ENCODE measurements at places on chromosomes 11 and 22. TPM values are rescaled to one million over a fixed set of nuclear protein-coding genes. Genes with fewer than 3 reads are reported as not detected.
A peak's percentile ranks its signal among the peaks of the same experiment; 100 is the strongest.

The DRICH1 gene
- 1.8 TPM for total RNA-seq

The RFPL1 gene
- not detected for total RNA-seq

The OR51F1 gene
- total RNA-seq: not detected

The SHANK3 gene
- 0.04 TPM for total RNA-seq

The TRPC6 gene
- total RNA-seq: not detected

The NPAS4 gene
- total RNA-seq: 0.27 TPM

The OR8H2 gene
- total RNA-seq: not detected

The PRDM10 gene
- total RNA-seq: 12.9 TPM

The KLHL35 gene
- 0.50 TPM for total RNA-seq

The SERPING1 gene
- total RNA-seq: not detected

The OR51I1 gene
- total RNA-seq: not detected

The PIH1D2 gene
- not detected for total RNA-seq

The OR52N4 gene
- total RNA-seq: 0.89 TPM

The OLFML1 gene
- not detected for total RNA-seq

DNA sequence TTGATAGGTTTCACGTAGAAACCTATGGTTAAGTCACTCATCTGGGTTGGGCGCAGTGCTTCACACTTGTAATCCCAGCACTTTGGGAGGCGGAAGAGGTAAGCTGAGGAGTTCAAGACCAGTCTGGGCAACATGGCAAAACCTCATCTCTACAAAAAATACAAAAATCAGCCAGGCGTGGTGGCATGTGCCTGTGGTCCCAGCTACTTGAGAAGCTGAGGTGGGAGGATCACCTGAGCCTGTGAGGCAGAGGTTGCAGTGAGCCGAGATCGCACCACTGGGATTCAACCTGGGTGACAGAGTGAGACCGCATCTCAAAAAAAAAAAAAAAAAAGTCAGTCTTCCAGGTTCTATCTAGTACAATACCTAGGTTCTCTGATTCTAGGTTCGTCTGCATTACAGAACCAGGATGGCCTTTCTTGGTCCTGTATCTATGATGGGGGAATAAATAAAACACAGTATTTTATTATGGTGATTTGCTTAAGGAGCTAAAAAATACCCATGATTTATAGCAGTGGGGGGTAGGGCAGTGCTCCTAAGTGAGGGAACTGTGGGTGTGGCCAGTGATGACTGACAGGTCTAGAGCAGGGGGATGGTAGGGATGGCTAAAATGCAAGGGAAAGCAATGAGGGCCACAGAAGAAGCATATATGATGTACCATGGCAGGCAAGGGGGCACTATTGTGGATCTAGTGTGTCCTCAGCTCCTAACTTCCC lies 65.5 kb upstream of the NUP160 start:
- DNase-seq: no peak

- DNase-seq: no peak
Measured at GRCh38 chr11:116420770-116421528, 351.8 kb downstream of the BUD13 start.

DNA sequence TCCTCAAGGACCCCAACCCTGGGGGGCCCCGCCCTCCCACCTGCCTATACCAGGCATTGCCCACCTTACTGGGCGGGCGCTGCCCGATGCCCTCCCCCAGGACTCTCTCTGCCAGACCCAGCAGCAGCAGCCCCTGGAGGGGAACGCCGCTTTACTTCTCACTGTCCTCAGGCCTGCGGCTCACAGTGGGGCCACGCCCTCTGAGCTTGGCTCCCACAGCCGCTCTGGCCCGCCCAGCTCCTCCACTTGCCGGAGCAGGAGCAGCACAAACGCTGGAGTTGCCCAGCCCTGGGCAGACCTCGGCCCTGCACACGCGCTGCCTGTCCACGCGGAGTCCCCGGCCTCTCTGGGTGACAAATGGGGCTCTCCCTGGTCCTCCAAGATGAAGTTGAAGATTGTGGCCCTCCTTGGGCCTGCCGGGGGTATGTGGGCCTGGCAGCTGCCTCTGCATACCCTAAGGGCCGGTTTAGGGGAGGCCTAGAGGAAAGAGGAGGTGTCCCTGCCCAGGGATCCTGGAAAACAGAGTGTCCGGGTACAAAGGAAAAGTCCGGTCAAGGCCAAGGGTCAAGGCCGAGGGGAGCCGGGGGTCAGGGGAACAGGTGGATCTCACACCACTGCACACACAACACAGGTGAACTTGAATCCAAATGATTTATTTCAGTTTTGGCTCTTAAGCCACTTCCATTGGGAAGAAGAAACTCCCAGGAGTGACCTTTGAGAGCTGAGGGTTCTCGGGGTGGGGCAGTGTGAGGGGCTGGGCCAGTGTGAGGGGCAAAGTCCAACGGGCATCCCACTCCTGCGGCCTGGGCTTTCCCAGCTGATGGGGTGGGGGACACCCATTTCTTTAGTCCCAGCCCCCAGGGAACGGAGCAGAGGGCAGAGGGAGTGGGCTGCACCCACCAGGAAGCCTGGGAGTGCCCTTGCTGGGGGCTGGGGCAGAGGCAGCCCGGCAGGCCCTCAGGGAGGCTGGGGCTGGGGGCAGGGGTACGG lies 674 bp upstream of the BAIAP2L2 start:
- no peak for DNase-seq

- DNase-seq: no peak
Measured at GRCh38 chr11:44171518-44171917, 76.0 kb downstream of the EXT2 start.

- no peak for DNase-seq
Measured at GRCh38 chr11:9922806-9923205, 258.9 kb downstream of the SWAP70 start.

GRCh38 chr22:43592476-43592875 lies 180.7 kb downstream of the MPPED1 start:
- no peak for DNase-seq

DNA sequence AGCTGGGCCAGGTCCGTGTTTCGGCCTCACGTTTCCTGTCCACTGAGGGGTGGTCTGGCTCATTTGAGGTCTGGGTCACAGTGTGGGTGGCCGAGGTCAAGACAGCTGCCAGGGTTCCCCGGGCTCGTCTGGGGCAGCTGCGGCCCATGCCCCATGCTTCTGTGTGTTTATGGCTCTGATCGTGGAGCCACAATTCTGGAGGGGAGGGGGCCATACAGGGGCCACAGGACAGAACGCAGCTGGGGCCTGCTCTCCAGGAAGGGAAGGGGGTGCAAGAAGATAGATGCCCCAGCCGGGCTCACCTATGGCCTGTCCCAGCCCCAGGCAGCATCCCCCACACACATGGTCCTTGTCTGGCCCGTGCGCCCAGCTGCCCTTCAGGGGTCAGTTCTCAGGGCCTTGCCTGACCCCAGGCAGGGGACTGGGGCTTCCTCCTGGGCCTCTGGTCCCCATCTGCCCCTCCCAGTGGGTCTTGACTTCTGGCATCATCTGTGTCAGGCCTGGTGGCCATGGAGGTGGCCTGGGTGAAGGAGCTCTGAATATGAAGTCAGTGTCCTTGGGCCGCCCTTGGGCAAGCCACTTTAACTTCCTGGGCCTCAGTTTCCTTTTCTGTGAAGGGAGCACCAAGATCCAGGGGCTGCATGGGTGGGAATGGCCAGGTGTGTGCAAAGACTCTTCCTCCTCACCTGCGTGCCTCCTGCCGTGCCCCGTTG lies 8.4 kb downstream of the TSPAN32 start:
- DNase-seq: no peak

DNA sequence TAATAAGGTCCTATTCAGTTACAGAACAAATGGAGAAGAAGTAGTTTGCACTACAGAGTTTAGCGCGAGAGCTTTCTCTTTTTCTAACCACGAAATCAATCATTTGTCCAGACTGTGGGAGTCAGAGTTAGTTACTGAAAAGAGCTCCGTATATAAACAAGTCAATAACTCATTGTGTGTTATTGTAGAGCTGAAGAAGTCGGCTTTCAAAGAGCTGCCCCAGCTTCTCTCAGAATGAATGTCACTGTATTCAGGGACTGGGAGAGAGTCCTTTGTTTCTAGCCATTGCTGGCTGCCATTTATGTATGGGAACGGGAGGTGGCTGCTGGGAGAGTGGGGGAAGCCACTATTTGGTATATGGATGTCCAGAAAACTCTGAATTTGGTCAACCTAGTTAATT lies 227.8 kb downstream of the DCDC1 start:
- no peak for DNase-seq

DNA sequence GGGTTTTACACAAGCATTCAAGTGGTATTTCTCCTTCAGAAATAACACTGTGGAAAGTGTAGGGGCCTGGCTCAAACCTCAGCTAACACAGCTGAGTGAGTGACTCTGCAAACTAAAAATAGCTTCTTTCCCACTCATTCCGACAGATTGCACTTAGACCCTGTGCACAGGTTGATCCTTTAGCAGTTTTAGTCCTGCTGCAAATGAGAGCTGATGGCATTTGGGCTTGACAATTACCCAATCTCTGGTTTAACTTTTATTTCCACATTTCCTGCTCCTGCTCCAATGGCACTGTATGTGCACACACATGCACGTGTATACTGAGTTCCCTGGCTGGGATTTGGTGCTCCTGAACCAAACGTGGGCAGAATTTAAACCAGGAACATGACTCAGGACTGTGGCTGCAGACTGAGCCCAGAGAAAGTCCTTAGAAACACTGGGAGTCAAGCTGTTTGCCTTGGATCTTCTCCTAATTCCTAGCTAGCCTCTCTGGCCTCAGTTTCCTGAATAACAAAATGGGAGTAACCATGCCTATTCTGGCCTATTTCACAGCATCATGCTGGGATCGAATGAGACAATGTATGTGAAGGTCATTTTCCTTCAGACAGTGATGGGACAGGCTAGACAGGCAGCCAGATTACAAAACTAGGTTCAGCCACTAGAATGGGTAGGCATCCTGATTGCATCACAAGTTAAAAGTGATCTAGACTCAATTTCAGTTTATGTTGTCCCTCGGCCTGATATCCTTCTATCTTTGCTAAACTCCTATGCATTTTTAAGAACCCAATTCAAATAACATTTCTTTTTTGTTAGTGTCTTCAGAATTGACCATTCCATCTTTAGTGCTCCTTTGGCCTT lies 58.2 kb downstream of the SERGEF start:
- no peak for DNase-seq

GRCh38 chr11:116387641-116388040 lies 385.1 kb downstream of the BUD13 start:
- no peak for DNase-seq

DNA sequence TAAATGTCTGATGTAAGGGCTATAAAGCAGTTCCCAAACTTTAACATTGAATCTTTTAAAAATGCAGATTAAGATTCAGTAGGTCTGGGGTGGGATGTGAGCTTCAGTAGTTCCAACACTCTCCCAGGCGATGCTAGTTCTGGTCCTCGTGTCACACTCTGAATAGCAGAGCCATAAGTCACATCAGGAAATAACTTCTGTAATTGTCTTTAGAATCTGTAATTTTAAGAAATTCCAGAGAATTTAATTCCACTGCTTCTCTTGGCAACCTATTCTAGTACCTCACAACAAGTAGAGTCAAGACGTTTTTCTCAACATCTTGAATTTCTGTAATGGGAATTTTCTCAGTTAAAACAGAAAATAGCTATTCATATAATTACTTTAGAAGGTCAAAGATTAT lies 223.1 kb downstream of the TMEM135 start:
- DNase-seq: no peak

GRCh38 chr11:92505689-92506088 lies 281.1 kb downstream of the FAT3 start:
- no peak for DNase-seq

- DNase-seq: no peak
Measured at GRCh38 chr22:24751518-24751917, 23.0 kb downstream of the PIWIL3 start.

DNA sequence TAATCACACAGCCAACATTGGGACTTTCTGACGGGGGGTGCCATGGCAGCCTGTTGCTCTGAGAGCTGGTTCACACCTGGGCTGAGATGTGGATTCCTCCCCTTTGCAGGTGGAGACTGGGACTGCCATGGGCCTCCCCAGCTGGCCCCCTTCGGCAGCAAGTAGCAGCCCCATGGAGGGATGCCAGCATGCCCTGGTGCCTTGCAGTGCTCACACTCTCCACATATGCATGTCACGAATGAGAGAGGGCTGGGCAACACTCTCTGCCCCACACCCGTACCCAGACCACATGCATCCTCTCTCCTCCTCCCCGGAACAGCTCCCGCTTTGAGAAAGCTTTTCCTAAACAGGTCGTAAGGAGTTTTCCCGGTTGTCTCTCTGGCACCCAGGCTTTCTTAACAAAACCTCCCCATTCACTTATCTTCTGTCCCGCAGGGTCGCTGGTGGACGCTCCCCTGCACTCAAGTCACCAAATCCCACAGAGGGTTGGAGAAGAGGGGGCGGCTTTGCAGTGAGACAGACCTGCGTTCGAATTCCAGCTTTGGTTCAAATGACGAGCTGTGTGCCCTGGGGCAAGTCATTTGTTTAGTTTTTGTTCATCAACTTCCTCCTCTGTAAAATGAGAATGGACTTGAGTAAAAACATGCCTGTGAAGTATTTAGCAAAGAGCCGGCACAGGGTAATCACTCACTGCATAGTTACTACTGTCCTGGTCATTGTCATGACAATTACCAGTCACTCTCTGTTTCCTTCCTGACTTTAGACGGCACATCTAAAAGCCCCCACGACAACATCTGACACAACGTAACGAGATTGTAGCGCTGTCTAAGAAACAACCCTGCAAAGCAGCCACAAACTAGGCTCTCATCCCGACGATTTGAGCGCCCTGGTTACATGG lies 231.3 kb upstream of the B3GAT1 start:
- DNase-seq: no peak

DNA sequence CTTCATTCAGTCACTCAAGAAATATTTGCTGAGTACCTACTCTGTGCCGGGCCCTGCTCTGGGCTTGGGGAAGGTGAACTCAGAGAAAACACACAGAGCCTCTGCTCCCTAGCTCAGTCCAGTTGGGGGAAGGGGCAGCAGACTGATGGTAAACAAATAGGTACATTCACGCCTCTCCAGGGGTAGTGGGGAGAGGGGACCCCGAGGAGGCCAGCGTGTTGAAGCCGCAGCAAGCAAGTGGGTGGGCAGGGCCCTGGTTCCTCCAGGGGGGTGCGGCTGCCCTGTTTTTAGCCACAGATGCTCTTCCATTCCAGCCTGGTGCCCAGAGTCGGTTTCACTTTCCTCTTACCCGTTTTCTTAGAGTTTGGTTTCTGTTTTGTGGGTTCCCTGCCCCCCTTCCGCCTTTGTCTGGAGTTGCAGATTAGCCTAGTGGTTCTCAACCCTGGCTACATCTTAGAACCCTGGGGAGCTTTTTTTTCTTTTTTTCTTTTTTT lies 8.7 kb downstream of the DRAP1 start:
- peak; percentile 93 for DNase-seq

DNA sequence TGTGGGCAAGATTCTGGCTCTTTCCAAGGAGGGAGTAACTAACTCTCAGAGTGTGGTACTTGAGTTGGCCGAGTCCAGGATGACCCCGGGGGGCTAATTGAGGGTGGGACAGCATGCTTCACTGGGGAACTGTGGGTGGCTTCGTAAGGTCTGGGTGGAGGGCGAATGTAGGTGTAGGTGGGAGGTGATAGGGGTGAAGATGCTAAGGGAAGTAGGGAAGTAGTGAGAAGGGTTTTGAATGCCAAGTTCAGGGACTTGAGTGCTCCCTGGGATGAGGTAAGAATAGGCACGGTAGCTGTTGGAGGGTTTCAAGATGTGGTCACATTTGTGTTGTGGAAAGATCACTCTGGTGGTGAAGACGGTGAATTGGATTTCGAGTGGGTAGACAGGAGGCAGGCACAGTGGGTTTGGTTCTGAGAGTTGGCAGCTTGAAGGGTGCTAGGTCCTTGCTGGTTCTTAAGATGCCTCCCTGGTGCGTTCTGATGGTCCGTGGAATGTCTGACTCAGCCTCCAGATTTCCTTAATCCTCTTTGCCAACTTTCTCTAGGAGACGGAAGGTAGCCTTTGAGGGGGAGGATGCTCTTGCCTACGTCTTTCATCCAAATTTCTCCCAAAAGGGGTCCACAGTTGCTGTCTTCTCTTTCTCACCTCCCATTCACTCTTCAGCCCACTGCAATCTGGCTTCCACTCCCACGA lies 2.5 kb upstream of the DNAL4 start:
- no peak for DNase-seq

GRCh38 chr11:116786326-116786725 lies 1.5 kb downstream of the ZPR1 start:
- DNase-seq: no peak
